CD14-positive monocyte (primary cell): ENCODE measurements at places on chromosomes 2 and 18.
A peak's percentile ranks its signal among the peaks of the same experiment; 100 is the strongest.

- DNase-seq = no peak
Observed at GRCh38 chr2:10347562-10347948, 44.9 kb downstream of the HPCAL1 start.

- no peak for DNase-seq
Observed at GRCh38 chr18:58411323-58411722, 217.6 kb downstream of the ALPK2 start.

GRCh38 chr2:71606244-71606643 lies 152.9 kb downstream of the DYSF start:
- DNase-seq = no peak

DNA sequence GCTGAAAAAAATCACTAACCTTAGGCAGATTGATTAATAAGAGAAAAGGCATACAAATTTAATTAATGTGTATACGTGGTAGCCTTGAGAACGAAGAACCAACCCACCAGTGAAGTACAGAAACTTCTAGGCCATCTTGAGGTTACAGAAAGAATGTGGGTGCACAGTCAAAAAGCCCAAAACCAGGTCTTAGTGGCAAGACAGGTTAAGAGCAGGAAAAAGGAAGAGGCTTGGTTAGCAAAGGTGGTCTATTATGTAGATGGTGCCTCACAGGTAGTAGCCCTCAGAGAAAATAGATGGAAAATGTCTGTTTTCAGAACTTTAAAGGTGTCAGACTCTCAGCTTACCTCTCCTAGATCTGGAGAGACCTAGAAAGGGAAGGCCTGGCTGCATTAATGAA lies 22.0 kb upstream of the SLC35G4 start:
- DNase-seq = no peak

DNA sequence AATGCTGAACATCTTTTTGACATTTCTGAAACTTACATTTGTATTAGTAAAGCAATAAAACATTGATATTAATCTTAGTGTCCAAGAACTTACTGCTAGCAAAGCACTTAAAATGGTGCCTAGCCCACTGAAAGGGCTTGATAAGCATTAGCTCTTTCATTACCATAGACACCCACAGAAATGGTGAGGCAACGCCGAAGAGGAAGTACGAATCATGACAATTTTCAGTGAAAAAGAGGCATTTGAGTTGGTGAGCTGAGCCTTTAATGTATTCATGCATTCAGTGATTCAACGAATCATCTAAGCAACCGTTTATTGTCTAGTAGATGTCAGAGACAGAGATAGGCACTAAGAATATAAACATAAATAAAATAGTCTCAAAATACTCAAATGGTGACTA lies 101.1 kb downstream of the PIGN start:
- DNase-seq = peak; percentile 34

DNA sequence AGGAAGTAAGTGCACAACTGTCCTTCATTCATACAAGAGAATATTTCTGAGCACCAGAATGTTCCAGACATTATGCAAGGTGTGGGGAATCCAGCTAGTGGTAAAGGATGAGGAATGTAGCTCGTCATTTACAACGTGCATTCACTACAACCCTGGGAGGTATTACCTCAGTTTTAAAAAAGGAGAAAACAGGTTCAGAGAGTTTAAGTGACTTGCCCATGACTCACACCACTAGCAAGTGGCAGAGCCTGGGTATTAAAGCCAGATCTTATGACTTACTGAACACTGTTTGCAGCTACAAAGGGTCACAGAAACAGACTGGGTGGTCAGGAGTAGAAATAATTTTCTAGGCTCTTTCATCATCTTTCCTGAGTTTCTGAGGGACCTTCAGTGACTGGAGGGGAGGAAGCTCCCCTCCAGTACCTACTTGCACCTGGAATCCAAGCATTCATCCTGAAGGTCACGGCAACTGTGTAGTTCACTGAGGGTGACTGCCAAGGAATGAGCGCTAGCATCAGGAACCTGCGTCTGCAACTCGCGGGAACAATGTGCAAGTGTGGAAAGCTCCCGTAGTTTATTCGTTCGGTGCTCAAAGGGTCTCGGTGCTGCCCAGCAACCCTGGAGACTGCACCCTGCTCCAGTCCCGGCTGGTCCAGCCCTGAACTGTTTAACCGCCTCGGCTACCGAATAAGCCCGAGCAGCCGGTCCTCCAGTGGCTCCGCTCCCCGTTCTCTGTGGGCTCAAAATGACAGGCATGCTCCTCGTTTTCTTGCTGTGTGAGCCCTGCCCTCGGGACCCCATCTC lies 647 bp downstream of the CCDC121 start:
- peak; percentile 90 for DNase-seq

GRCh38 chr2:58030771-58031170 lies 15.8 kb upstream of the VRK2 start:
- DNase-seq = no peak

DNA sequence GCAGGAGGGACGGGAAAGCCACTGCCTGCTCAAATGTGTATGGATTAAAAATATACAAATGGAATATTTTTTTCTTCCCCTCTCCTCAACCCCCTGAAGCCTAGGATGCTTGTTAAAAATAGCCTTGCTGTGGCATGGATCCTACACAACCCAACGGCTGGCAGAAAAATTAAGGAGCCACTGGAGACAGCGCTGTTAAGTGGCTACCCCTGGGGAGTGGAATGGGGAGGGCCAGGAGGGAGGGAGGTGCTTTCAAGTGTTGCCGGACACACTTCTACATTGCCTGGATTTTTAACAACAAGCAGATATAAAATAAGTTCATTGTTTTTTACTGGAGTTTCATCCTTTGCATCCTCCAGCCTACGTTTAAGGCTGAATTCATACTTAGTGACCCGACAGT lies 66.6 kb downstream of the ZBTB7C start:
- DNase-seq = no peak
